ENCODE measurements at places on chromosomes 3 and 15.

DNA sequence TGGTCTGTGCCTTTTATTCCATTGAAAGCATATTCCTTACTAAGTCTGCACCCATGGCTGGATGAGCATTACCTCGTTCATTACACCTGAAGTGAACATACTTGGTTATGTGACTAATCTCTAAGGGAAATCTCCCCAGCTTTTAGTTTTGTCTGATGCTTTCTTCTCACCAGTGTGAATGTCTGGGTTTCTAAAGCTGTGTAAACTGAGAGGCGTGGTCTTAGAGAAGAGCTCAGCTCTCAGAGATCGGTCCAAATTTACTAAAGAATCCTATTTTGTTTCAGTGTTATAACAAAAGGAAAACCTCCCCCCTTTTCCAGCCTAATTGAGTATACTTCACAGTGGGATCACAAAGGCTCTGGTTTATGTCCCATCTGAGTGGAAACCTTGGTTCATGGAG lies 352.3 kb downstream of the PTPRG start:
- no peak for DNase-seq

DNA sequence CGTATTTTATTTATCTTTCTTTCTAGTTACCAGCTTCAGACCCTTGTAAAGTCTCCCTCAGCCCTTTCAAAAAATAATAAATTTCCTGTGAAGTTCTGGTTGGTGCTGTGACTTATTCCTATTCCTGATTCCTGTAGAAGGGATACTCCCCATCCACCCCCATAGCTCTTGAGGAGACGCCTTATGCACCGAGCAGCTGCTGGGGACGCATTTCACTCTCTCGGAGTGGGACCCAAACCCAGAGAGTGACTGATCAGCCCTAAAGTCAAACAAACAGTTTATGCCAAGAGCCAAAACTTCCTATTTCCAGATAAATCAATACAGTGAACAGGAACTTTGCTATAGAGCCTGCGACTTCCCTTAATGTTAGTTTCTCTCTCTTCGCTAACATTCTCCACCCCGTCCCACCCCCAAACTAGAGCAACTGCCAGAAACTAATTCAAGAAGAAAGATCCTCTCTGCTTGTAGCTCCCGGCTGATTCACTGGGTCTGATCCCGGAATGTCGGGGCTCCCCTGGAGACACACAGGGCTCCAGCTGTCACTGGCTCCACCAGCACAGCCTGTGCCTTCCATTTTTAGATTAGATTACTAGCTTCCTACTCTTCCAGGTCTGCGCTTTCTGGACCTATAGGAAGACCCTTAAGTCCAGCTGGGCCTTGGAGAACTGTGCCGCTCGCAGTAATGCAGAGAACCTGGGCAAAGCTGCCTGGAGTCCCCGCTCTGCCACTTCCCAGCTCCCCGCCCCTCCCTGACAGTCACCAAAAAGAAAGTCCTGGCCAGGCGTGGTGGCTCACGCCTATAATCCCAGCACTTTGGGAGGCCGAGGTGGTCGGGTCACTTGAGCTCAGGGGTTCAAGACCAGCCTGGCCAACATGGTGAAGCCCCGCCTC lies 45.2 kb downstream of the KLHL25 start:
- no peak for DNase-seq

DNA sequence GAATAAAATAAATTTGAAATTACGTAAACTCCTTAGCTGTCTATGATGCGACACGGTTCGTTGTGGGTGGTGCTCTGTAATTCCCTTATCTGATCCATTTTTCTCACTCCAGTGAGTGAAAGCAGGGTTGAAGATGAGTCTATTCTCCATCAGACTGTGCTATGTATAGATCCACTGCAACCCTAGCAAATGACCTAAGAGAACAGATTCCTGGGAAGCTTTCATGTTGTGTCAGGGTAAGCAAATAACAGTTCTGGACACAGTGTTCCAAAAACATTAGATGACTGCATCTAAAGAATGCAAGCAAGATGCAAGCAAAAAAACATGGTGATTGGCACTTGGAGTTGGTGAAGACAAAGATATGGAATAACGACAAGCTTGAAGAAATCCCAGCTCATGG lies 239.3 kb downstream of the SLC9A9 start:
- DNase-seq: no peak

- no peak for DNase-seq
Observed at GRCh38 chr15:40936709-40937666, 7.8 kb downstream of the DLL4 start.

GRCh38 chr3:183579967-183580900 lies 24.7 kb upstream of the KLHL6 start:
- no peak for DNase-seq

- no peak for DNase-seq
Observed at GRCh38 chr3:41629072-41629471, 332.8 kb downstream of the ULK4 start.

DNA sequence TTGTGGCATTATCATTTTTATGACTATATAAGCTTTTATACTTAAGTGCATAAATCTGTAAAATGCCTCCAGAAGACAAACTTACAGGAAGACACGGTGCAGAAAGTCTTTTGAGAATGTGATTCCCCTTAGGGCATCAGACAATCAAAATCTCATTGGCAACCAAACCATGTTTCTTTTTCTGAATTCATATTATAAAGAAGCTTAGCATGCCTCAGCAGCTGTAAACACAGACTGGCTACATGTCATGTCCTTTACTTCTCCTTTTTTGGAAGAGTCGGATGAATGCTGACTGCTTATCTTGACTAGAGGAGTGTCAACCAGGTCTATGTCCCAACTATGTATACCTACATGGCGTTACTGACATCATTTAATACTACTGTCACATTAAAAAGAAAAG lies 150.1 kb downstream of the PLD1 start:
- DNase-seq: no peak

DNA sequence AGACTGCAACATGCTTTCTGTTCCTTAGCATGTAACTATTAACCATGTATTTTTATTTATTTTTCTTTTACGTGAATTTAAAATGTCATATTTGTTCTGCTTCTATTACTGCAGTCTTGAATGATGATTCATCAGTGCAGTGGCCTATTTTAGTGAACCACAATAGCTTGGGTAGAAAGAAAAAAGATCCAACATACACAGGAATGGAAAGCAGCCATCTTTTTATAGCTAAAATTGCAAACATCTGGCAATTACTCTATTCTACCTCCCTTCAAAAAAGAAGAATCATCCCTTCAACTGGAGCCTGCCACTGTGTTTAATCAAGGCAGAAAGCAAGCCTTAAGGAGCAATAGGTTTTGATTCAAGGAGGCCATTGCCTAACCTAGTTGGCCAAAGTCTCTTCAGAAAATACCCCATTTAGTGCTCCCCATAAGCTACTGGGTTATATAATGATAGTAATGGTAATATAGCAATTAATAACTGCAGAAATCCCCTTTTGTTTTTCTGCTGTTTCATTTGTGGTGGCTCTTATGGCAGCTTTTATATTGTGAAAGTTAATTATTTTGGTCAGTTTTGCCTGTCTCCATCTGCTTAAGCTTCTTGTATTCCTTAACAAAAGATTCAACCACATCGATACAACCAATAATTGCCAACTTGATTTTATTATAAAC lies 267.3 kb downstream of the LPP start:
- no peak for DNase-seq

DNA sequence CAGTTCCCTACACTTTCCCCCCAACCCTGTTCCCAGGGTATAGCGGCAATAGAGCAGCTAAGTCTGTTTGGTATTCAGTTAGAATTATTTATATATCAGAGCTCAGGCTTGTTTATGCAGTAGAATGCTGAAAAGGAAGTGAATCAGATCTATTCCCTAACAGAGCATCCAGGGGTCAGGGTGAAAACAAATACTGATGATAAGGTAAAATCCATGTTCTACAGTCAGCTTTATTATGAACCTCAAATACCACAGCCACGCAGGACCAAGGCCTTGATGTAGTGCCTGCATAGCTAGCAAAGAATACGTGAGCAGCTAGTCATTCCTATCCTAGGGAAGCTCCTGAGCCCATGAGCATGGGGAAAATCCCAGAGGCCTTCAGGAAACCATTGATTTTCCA lies 229.7 kb upstream of the ICE2 start:
- no peak for DNase-seq

- no peak for DNase-seq
Observed at GRCh38 chr15:101667881-101668280, 15.7 kb upstream of the TM2D3 start.

DNA sequence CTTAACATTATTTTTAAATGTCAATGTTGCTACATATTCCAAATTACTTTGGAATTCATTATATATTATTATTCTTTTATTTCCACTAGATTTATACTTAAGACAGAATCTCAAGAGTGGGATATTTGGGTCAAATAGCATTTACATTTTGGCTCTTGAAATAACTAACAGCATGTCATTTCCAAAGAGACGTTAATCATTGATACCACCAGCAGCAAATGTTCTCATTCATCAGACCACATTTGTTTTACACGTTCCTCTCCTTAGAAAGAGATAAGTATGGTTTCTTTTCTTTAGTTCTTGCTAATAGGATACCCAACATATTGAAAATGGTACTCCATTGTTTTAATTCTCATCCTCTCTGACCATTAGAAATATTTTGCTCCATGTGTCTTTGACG lies 229.8 kb downstream of the LPP start:
- no peak for DNase-seq

DNA sequence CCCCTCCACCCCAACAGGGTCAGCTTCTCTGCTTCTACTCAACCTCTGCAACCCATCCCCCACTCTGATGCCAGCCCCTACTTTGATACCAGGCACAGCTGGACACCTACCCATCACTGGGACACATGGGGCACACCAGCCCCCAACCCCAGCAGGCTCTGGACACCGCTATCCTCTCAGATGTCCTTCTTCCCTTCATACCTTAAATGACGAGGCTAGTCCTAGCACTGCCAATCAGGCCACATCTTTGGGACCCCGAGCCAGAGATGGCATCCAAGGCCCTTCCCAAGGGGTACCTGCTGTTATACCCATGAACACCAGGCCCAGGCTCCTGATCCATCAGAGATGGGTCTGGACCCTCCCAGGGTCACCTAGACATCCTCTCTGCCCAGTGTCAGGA lies 10.6 kb downstream of the POC1A start:
- no peak for DNase-seq

- peak; percentile 19 for DNase-seq
Observed at GRCh38 chr15:67186226-67186649, 68.2 kb downstream of the AAGAB start.

- no peak for DNase-seq
Observed at GRCh38 chr3:409011-409410, 212.4 kb downstream of the CHL1 start.

GRCh38 chr3:43895573-43895972 lies 204.8 kb downstream of the ABHD5 start:
- no peak for DNase-seq

DNA sequence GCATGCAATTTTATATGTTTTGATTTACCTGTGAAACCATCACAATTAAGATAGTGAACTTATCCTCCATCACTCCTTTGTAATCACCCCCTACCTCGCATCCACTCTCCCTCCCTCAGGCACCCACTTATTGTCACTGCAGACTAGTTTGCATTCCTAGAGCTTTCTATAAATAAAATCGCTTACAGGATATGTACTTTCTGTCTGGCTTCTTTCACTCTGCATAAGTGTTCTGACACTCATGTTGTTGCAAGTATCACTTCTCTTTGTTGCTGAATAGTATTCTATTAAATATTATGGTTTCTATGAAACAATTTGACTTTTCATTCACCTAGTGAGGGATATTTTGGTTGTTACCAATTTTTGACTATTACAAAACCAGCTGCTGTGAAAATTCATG lies 139.3 kb downstream of the RSRC1 start:
- no peak for DNase-seq

DNA sequence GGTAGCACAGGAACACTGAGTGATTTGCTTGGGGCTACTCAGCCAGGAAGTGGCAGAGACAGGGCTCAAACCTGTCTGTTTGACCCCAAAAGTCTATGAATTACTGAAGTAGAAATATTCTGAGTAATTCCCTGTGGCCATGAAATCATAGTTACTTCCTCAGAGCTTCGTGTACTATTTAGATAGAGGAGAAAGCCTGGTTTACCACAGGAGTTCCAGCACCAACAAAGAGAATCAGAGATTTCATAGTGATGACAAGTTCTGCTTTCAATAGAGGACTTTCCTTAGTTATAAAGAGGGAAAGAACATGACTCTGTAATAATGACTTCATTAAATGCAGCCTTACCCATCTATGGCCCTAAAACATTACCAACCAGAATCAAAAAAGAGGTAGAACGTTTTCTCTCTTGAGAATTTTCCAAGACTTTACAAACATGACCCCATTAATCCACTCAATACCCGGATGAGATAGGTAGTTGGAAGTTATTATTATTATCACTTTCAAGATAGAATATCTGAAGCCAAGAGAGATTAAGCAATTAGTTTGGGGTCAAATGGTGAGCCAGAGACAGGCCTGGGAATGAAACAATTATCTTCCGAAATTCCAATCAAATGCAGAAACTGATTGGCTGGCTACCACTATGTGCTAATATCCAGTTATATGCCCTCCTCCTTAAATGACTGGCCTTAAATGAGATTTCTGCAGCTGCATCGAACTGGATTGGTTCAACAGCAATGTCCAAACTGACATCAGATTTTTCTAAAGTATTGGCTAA lies 13.6 kb upstream of the WNT5A start:
- peak; percentile 51 for DNase-seq

All from inflammatory macrophage treated with lipopolysaccharide for 4 hours (primary cell).